Activated CD8-positive, alpha-beta memory T cell treated with anti-CD3 and anti-CD28 coated beads, Interleukin-2, amount 10 ng/mL, durations not matched to agents 7 days and 5 days (primary cell): ENCODE measurements at places on chromosomes 12 and 14.

DNA sequence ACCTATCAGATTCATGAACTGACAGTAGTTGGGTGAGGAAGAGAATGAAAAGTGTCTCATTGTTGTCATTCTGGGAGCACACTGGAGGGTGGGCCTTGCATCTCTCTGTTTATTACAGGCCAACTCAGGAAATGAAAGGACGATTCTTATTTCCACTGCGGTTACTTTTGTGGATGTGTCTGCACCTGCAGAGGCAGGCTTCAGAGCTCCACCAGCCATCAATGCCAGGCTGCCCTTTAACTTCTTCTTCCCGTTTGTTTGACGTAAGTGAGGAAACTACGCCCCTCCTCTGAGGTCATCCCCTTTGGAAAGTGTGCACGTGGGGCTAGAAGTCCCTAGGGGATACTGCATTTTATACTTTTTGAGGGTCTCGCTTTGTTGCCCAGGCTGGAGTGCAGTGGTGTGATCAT lies 33.7 kb downstream of the TCTN1 start:
- peaks cover 7% of the 10 kb centered on the region for H3K36me3 ChIP-seq
- no peak for DNase-seq

DNA sequence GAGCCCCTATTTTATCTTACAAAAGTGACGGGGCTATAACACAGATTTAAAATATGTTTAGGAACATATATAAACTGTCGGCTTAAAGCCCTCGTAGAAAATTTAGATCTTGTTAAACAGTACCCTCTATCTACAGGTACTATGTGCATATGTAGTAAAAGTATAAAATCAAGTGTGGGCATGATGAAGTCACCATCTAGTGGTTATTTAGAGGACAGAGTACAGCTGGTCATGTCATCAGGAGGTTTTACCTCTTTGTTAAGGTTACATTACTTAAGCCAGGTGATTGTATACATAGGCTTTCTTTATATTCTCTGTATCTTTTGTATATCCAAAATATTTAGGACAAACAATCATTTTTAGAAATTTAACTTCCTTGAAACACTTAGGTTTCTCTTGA lies 18.2 kb upstream of the TNS2 start:
- H3K27me3 ChIP-seq: no peaks in the 10 kb centered on the region
- no peak overlapping the region for H3K27ac ChIP-seq
- H3K4me3 ChIP-seq: no peak overlapping the region
- no peak for DNase-seq

DNA sequence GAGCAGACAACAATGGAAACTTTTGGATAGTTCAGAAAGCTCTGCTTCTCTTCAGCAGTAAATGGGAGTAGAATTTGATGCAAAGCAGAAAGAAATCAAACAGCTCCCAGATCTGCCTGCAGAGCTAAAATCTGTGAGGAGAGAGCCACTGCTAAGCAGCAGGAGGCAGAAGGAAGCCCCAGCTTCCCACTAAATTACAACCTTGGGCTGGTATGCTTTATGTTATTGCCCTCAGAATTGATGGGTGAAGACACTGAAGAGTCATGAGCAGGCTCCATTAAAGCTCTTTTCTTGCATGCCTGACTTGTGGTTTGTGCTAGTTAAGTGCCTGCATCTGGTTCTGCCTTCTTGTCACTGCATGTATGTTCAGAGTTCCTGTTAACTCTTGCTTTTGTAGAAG lies 8.4 kb downstream of the ZC2HC1C start:
- peaks cover 11% of the 10 kb centered on the region for H3K36me3 ChIP-seq
- no peak overlapping the region for H3K4me3 ChIP-seq
- no peak overlapping the region for H3K27ac ChIP-seq
- H3K27me3 ChIP-seq: peaks cover 3% of the 10 kb centered on the region
- H3K4me1 ChIP-seq: no peaks in the 10 kb centered on the region

GRCh38 chr14:57692671-57693070 lies 173.2 kb downstream of the SLC35F4 start:
- no peaks in the 10 kb centered on the region for H3K27me3 ChIP-seq
- no peak for DNase-seq
- no peaks in the 10 kb centered on the region for H3K36me3 ChIP-seq
- no peak overlapping the region for H3K4me3 ChIP-seq
- H3K4me1 ChIP-seq: no peaks in the 10 kb centered on the region

- H3K36me3 ChIP-seq: no peaks in the 10 kb centered on the region
- H3K27me3 ChIP-seq: peaks cover 4% of the 10 kb centered on the region
- DNase-seq: no peak
- no peak overlapping the region for H3K27ac ChIP-seq
- no peak overlapping the region for H3K4me3 ChIP-seq
Measured at GRCh38 chr14:31930493-31931240, 146.4 kb upstream of the ARHGAP5 start.

DNA sequence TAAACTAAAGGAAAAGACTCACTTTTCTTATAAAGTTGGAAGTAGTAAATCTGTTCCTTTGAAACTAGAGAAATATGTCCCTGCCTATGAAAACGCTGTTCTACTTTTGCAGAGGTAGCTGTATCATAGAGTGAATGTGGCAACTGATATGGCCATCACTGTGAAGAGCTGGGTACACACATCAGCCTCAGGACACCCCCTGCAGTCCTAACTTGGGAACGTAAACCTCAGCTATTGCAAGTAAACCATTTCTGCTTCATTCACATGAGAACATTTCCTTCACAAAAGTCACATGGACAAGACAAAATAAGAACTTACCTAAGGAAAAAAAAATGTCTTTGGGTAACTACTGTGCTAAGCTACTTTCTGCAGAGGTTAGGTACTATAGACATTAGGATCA lies 233.3 kb upstream of the PPFIA2 start:
- H3K27ac ChIP-seq: no peak overlapping the region
- H3K27me3 ChIP-seq: no peaks in the 10 kb centered on the region
- no peak overlapping the region for H3K4me3 ChIP-seq

- DNase-seq: no peak
- no peaks in the 10 kb centered on the region for H3K4me1 ChIP-seq
- peaks cover 16% of the 10 kb centered on the region for H3K27me3 ChIP-seq
- H3K4me3 ChIP-seq: no peak overlapping the region
- no peaks in the 10 kb centered on the region for H3K36me3 ChIP-seq
- no peak overlapping the region for H3K27ac ChIP-seq
Measured at GRCh38 chr12:63917864-63918799, 73.6 kb downstream of the SRGAP1 start.

DNA sequence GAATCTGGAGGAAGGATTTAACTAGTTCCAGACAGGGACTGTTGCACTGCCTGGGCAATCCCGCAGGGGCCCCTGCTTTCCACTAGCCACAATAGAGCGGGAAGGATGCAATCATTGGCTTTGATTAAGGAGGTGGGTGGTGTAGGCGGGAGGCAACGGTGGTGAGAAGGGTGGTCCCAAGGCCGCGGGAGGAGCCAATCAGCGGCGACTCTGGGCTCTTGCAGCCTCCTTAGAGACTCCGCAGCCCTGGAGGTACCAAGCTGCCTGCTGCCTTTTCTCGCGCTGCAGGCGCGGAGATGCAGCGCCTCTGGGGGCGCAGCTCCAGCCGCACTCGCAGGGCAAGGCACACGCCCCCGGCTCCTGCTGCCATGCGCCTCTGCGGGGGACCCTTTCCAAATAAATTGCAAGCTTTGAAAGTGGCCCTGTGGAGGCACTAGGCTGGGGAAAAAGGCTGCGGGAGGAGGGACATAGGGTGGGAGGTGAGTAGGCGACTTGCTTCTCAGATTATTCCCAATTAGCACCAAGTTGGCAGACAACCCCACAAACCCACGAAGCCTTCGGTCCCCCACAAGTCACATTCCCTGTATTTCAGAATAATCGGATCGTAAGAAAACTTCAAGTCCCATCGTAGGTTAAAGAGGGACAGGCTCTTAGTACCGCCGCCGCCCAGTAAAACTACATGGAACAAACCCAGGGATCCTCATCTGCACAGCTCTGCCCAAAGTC lies 858 bp upstream of the KCNA1 start:
- peak overlapping the region; percentile 18 for H3K4me3 ChIP-seq
- peaks cover 2% of the 10 kb centered on the region for H3K36me3 ChIP-seq
- no peak overlapping the region for H3K27ac ChIP-seq
- H3K4me1 ChIP-seq: peaks cover 16% of the 10 kb centered on the region
- DNase-seq: no peak

DNA sequence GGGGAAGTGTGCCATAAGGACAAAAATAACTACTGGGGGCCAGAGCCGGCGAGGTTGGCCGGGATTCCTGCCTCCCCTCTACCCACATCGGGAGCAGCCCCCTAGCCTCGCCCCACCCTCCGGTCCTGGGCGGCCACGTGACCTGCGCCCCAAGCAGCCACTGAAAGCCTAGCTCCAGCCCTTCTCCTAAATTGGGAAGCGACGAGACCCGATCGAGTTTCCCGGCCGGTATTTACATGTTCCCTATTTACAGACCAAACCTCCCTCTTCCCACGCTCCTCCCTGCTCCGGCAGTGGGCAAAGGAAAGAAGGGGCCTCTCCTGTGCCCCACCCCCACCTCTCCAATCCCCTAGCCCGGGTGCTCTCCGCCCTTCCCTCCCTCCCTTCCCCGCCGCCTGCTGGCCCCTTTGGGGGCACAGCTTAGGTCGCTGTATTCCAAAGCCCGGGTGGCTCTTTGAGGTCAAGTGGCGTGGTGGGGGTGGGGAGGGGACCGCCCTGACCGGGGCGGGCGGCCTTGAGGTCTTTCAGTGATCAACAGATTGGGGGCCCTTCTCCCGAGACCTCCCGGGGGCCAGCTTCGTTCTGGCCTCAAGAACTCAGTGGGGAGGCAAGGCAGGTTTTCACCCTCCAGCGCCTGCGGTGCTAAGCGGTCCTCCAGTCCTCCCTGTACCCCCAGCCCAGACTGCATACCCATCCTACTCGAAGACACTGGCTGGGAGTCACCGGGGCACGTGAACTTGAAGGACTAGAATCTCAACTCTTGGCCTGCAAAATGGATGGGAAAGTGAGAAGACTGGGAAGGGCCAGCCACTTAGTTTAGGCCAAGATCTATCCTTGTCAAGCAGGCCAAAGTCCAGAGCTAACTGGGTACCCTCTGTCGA lies 6.3 kb upstream of the CTDSP2 start:
- H3K4me3 ChIP-seq: no peak overlapping the region
- H3K36me3 ChIP-seq: no peaks in the 10 kb centered on the region
- no peak for DNase-seq
- H3K4me1 ChIP-seq: peaks cover 2% of the 10 kb centered on the region

GRCh38 chr14:77862154-77862786 lies 62.4 kb downstream of the ADCK1 start:
- H3K27me3 ChIP-seq: no peaks in the 10 kb centered on the region
- H3K36me3 ChIP-seq: no peaks in the 10 kb centered on the region
- no peak overlapping the region for H3K4me3 ChIP-seq
- no peaks in the 10 kb centered on the region for H3K4me1 ChIP-seq
- H3K27ac ChIP-seq: no peak overlapping the region
- peak; percentile 83 for DNase-seq

DNA sequence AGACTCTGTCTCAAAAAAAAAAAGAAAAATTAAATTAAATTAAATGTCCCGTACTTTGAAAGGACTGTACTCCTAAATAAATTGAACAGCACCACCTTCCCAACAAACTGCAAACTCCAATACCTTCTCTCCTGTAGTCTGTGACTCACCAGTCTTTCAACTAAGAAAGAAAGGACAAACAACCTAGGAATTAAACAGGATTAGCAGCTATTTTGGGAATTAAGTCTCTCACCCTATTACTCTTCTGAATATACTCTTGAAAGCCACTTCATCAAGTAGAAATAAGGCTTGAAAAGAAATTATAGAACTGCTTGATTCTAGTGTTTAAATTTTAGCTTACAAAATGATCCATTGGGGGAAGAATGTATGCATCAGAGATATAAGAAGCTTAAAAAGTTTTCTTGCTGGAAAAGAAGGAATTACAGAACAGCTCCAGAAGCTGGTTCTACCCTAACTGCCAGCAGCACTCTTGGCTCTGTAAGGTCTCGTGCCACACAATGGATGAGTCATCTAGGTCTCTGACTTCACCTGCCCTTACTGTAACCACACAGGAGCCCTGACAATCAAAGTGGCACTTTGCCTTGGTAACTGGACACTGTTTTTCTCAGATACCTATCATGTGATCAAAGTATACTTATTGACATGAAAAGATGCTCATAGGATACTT lies 57.0 kb upstream of the CERS5 start:
- peaks cover 28% of the 10 kb centered on the region for H3K4me1 ChIP-seq
- H3K36me3 ChIP-seq: peaks cover 5% of the 10 kb centered on the region
- peak; percentile 67 for DNase-seq
- peak overlapping the region; percentile 59 for H3K27ac ChIP-seq
- no peaks in the 10 kb centered on the region for H3K27me3 ChIP-seq

GRCh38 chr14:89158701-89159100 lies 258.3 kb downstream of the FOXN3 start:
- H3K27me3 ChIP-seq: no peaks in the 10 kb centered on the region
- no peak for DNase-seq
- no peaks in the 10 kb centered on the region for H3K4me1 ChIP-seq
- no peak overlapping the region for H3K4me3 ChIP-seq
- H3K36me3 ChIP-seq: peaks cover 14% of the 10 kb centered on the region

- peaks cover 3% of the 10 kb centered on the region for H3K36me3 ChIP-seq
- no peaks in the 10 kb centered on the region for H3K27me3 ChIP-seq
- H3K4me1 ChIP-seq: no peaks in the 10 kb centered on the region
- no peak overlapping the region for H3K4me3 ChIP-seq
- no peak overlapping the region for H3K27ac ChIP-seq
Measured at GRCh38 chr12:113889891-113890581, 76.1 kb downstream of the RBM19 start.

GRCh38 chr12:130367003-130367402 lies 29.3 kb downstream of the PIWIL1 start:
- H3K4me3 ChIP-seq: no peak overlapping the region
- H3K27me3 ChIP-seq: no peaks in the 10 kb centered on the region
- no peaks in the 10 kb centered on the region for H3K4me1 ChIP-seq
- no peaks in the 10 kb centered on the region for H3K36me3 ChIP-seq
- no peak for DNase-seq
